COLO829 (cell line): ENCODE measurements at places on chromosomes 16 and 17.

GRCh38 chr17:76189741-76190140, 48.7 kb upstream of the FOXJ1 start:
- no peak for DNase-seq

DNA sequence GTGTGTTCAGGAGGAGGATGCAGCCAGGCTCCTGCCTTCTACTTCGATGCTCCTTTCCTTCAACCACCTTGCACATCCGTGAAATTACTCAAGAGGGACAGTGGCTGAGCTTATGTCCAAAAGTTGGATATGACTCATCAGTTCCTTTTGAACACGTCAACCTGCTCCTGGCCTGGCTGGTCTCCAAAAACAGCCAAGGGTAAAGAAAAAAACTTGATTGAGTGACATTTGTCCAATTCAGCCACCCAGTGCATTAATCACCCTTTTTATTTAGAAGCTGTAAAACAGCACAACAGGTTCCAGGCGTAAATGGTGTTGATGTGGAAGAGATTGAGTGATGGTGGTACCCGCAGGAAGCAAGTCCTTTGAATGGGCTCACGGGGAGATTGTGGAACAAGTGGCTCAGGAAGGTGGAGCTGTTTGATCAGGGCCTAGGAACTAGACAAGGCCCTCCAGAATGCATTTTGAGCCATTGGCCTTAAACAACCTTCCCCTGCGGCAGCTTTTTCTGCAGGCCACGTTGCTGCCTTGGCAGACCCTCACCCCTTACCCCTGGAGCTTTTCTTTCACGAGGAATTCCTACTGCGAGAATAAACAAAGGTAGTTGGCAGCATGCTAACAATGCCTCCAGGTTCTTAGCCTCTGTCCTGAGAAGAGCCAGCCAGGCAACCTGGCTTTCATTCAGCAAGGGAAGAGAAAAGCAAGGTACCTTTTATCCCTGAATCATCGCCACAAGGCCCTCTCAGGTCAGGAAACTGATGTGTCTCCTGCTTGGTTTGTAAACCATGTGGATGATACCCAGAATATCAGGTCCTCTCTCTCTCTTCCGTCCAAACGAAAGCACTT, 173.3 kb upstream of the CACNG5 start:
- no peak for DNase-seq

- no peak for DNase-seq
Observed at GRCh38 chr17:7384489-7385081, 3.7 kb downstream of the TNK1 start.

- DNase-seq: peak; percentile 91
Observed at GRCh38 chr17:72656130-72656763, 436.2 kb downstream of the SLC39A11 start.

- DNase-seq: no peak
Observed at GRCh38 chr17:46875849-46876352, 24.5 kb downstream of the WNT9B start.

GRCh38 chr16:50273888-50274325, 7.6 kb downstream of the ADCY7 start:
- no peak for DNase-seq

- no peak for DNase-seq
Observed at GRCh38 chr16:70682239-70683145, 3.4 kb downstream of the MTSS2 start.

GRCh38 chr17:39950871-39951348, 11.9 kb upstream of the GSDMA start:
- no peak for DNase-seq

DNA sequence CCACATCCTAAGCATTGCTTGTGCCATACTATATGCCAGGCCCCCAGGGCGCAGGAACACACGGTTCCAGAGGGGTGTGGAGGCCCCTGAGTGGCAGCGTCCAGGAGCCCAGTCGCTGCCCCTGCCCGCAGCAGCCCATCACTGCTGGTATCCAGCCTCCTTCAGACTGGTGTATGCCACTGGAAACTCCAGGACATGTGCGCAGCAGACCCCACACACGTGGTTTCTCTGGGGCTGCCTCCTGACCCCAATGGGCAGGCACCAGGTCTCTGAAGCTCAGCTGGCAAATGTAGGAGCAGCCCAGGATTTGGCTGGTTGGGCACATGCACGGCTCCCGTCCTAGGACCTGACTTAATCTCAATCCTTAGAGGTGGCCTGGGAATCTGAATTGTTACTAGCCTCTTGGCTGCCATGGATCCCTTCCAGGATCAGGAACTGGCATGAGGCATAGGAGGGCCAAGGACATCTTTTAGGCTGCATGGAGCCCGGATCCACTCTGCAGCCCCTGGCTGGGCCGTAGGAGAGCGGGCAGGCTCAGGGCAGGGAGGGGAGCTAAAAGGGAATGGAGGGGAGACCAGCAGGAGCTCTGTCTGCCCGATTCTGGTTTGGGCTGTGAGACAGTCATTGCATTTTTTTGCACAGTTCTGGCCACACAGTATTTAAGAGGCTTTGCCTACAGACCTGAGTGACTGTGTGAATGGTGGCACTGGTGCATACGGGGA, 62.3 kb downstream of the RAI1 start:
- no peak for DNase-seq

GRCh38 chr17:50203604-50204345, 2.3 kb upstream of the COL1A1 start:
- no peak for DNase-seq

DNA sequence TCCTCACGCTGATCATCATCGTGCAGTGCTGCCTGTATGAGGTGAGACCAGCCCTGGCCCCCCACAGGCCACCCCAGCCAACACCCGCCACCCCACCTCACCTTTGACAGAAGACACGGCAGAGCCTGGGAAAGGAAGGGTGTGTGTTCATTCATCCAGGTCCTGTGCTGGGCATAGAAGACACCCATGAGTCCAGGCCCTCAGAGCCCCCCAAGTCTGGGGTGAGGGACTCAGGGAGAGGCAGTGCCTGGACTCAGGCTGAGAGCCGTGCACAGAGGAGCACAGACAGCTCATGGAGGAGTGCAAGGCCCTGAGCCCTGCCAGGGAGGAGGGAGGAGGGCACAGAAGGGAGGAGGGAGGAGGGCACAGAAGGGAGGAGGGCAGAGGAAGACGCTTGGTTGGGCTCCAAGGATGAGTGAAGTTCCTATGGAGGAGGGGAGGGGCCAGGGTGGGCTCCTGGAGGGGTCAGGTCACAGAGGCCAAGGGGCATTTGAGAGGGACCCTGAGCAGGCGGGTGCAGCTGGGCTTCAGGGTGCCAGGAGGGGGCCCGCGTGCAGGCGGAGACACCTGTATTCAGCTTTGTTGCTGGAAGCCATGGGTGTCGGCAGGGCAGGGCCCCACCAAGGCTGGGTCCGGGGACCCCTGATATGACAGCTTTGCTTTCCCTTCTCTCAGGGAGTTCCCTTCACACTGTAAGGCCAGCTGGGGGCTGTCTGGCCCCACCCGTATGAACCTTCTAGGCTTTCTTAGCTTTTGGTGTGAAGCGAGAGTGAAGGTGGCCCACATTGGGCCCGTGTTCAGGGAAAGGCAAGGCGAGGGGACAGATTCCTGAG, 11.4 kb downstream of the TAX1BP3 start:
- no peak for DNase-seq

DNA sequence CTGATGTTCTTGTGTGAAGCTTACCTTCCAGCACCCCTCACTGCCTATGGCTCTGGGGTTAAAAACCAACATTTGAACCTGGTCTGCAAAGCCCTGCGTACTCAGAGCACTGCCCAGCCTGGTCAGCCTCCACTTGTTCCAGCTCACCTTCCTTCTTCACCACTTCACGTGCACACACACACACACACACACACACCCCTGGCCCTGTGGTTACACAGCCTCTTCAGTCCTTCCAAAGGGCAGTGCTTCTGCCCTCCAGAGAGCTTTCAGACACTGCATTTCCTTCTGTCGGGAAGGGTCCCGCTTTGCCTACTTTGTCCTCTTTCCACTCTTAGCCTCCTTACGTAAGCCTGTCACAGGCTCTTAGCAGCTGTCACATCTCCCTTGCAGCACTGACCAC, 9.6 kb upstream of the TMEM220 start:
- no peak for DNase-seq

- DNase-seq: no peak
Observed at GRCh38 chr17:8016632-8017424, 14.4 kb downstream of the GUCY2D start.

- no peak for DNase-seq
Observed at GRCh38 chr17:48441231-48441711, 11.3 kb upstream of the SKAP1 start.

DNA sequence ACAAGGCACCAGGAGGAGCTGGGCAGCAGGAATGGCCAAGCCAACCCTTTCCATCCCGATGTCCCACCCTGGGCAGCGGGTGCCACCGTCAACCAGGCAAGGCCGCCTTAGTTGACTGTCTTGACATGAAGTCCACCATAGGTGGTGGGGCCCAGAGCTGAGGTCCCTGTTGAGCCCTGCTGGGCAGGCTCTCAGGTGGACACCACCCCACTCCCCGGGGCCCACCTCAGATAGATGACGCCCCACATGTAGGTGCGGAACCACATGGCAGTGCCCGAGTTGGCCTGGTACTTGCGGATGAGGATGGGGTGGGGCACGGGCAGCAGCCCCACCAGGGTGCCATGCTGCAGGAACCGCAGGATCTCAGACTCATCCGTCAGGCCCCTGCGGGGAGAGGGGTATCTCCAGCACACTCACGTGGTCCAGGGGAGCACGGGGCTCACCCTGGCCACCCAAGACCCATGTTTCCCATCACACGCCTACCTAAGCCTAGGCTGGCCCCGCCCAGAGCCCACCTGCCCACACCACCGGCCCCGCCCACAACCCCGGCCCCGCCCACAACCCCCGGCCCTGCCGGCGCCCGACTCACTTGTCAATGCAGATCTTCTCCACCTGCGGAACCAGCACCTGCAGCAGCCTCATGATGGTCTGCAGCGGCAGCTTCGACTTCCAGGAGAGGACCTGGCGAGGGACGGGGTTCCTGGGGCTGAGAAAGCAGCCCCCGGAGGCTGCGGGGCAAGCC, 16.2 kb downstream of the OTOP3 start:
- no peak for DNase-seq

DNA sequence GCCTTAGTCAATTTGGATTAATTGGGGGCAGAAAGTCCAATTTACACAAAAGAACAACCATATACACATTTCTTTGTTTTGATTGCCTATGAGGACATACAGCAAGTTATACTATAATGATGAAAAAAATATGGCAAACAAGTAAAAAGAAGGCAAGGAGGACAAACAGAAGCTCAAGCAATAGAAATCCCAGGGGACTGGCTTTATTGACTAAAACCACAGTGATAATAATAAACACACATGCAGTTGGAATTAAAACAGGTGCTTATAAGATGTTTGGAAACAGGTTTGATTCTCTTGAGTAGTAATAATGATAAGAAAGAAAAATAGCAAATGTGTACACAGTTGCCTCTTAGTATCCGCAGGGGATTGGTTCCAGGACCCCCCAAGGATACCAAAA, 176.4 kb downstream of the SHISA9 start:
- DNase-seq: no peak

DNA sequence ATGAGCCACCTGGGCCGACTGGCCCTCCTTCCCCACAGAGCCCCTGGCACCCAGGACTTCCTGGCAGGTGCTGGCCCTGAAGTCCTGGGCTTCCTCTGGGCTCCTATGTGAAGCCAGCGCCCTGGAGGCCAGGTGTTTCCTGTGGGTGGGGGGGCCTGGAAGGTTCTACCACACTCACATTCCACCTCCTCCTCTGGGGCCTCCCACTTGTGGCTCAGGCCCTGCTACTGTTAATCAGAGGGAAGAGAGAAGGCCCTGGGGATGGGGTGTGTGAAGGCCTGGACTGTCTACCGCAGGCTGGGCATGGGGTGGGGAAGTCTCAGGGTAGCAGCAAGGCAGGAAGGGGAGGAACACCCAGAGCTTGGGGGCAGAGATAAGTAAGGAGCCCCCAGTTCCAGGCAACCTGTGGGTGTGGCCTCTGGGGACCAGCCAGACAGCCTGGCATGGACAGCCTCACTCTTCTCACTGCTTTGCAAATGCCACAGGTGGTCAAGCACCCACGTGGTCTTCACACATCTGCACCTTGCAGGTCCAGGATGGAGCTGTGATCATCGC, 111.9 kb upstream of the TNRC6C start:
- no peak for DNase-seq

- no peak for DNase-seq
Observed at GRCh38 chr17:50076591-50077235, 18.4 kb upstream of the PDK2 start.

DNA sequence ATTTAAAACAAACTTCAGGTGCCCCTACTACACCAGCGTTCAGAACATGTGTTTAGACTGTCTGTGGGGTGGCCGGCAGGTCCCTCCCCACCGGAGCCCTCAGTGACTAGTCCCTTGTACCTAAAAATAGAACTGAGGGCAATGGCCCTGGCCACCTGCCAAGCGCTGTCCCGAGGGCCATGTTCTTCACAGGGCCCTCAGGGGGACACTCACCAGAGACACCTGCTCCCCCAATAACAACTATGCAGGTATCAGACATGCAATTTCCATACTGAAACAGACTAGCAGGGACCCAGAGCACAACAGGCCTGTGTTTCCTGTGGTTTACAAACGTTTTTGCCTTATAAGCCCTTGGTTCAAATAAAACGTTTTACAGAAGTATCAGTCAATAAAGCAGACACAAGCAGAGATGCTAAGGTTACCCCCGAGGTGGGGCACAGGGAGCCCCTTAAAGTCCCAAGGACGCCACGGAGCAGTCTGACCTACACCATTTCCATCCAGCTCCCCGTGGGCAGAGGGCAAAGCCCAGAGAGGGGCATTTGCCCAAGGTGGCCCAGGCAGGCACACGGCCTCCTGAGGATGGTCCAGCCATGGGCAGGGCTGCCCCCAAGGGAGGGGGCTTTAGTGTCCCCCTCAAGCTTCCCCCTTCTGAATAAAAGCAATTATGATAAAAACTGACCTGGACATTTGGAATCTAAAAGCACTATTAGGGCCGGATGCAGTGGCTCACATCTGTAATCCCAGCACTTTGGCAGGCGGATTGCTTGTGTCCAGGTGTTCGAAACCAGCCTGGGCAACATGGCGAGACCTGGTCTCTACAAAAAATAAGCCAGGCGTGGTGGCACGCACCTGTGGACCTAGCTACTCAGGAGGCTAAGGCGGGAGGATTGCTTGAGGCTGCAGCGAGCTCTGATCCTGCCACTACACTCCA, 896 bp upstream of the MYLK3 start:
- no peak for DNase-seq

GRCh38 chr17:3738562-3739295, 15.0 kb downstream of the HASPIN start:
- DNase-seq: no peak

DNA sequence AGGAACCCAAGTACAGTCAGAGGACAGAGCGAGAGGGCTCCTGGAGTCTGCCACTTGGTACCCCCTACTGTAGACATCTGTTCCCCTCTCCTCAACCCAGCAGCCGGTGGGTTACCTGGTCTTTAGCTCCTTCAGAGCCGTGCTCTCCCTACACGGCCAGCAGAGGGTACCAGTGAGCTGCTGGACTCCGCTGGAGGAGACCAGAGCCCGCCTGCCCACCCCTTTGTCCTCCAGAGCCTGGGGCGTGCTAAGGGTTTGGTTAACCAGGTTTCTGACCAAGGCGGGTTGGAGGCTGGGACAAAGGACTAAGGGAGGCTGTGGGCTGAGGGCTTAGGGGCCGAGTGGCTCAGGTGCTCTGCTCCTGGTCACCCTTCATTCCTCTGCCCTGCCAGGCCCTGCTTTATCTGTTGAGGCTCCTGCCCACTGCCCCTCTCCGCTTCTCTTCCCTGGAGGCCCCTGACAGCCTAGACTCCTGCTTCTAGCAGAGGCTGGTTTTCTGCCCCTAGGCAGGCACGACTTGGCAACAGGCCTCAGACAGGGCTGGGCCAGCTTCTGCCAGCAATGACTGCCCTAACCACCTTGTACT, 2.7 kb upstream of the HSD11B2 start:
- peak; percentile 46 for DNase-seq

GRCh38 chr16:59216291-59216690, 482.2 kb upstream of the GOT2 start:
- DNase-seq: no peak
